Bronchial epithelial cell (primary cell): ENCODE measurements at places on chromosomes 1 and 21. TPM values are rescaled to one million over a fixed set of nuclear protein-coding genes. Genes with fewer than 3 reads are reported as not detected.

Gene PGBD5
- under 0.01 and 0.38 TPM in 2 replicates for total RNA-seq

Gene MCM3AP
- total RNA-seq: 70.8 and 80.5 TPM in 2 replicates

- no peak for DNase-seq
These were observed at the start of gene GPR153 for GRCh38 chr1:6260961-6261614. GPR153 (minus strand) TSS chr1:6261098; CDS start chr1:6254905, 6,193 bp downstream.

GRCh38 chr1:61742620-61743430 is 545 bp downstream of the PATJ start:
- DNase-seq: peak; percentile 30

DNA sequence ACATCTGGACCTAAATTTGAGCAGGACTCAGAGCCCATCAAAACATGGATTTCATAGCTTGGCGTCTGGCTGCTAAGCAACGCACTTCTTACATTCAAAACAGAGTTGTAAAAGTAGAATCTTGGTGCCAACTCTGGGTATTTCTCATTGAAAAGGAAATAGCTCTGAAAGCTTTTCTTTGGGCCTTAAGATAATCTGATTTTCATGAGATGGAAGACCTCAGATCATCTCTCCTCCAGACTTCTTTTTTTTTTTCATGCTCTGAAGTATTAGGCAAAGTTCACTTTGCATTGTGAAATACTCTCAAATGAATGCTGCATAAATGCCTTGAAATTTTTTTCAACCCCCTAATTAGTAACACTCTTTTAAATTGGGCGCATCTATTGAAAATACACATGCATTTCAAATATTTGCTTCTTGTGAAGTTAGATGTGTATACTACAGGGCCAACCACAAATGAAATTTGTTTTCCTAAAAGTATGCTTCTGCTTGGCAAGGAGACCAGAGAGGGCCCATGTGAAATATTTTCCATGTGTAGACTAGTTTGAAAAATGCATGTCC is 4.2 kb downstream of the ADAMTS5 start:
- no peak for DNase-seq

DNA sequence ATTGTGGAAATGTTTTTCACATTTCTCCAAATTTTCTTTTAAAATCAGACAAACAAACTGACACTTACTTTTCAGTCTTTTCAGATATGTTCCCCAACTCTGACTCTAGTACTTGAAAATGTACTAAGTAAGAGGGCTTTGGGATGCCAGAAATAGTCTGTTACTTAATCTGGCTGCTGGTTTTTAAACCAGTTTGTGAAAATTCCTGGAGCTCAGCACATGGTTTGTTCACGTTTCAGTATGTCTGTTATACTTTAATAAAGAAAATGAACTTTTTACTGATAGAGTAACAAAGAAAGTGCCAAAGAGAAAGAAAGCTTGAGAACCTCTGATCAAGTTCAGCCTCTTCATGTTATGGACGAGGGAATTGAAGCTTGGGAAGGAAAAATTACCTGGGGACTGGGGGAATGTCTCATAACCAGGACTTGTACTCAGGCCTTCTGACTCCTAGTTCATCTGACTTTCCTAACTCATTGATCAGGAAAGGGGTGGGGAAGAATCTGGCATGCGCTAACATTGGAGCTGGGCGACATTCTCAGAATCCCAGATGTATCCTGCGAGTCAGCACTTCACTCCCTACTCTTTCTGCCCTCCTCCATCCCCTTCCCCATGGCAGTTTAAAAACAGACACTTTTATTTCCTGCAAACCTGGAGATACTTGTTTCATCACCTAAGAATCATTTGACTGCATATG is 30.8 kb upstream of the DNAJC6 start:
- no peak for DNase-seq

DNA sequence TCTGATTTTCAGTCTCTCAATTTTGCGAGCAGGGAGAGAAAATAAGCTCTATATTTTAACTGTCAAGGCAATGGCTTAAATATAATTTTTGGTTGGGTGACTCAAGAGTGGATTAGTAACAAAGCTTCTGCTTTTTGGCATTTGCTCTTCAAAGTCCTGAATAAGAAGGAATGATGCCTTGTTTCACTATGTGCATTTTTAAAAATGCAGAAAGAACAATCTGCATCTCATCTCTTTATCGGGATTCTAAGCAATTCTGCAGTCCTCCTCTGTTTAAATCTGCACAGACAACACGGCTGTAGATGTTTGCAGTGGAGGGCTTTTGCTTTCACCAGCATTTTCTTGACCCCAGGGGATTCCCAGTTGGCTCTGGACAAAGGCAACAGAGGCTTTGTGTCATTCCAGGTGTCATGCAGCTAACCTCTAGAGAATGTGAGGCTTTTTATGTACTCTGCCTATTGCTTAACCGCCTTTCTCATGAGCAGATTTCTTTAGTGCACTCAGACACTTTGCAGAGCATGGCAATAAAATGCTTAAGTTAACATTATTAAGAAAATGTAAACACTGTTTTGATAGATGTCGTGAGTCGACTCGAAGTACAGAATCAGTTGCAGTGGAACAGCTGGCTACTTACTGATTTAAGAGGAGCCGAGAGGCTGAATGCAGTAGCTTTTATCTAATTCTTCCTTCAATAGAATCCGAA is 783.2 kb upstream of the NEGR1 start:
- no peak for DNase-seq

DNA sequence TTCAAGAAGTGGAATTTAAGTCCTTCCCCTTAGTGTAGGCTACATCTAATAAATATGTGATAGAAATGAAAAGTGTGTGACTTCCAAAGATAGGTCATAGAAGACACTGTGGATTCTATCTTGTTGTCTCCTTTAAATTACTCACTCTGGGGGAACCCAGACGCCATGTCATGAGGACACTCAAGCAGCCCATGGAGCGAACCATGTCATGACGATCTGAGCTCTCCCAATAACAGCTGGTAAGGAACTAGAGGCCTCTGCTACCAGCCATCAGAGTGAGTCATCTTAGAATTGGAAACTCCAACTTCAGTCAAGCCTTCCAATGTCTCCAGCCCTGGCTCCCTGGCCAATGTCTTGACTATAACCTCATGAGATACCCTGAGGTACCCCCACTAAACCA is 6.3 kb downstream of the COA7 start:
- DNase-seq: no peak

Gene DENND2D
- 23.7 and 24.3 TPM in 2 replicates for total RNA-seq

DNA sequence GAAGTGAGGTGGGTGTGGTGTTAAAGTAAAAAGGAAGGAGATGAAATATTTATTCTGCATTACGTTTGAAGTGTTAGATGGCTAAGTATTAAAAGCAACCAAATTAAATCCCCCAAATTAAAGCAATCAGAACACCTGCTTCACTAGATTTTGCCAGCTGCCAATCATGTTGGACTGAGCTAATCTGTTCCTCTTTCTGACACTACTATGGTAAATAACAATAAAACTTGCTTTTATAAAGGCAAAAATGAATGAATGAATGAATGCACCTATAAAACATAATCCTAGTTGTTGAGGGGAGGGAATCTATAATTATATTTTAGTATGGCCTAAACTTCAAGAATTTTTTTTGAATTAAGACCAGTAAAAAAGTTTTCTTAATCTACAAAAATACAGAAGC is 51.0 kb downstream of the RAB3GAP2 start:
- no peak for DNase-seq

Gene VCAM1
- total RNA-seq: 0.13 and 1.8 TPM in 2 replicates
